Stimulated activated memory B cell treated with anti-CD40 and anti-IgM and Interleukin-4, amounts not matched to agents 10 μg/mL and 1 μg/mL and 100 μg/mL, for 72 hours (primary cell): ENCODE measurements at places on chromosomes 5 and 9.
A peak's percentile ranks its signal among the peaks of the same experiment; 100 is the strongest.

- ATAC-seq: no peak
These were observed 199.0 kb upstream of the MVB12B start for GRCh38 chr9:126127591-126127990.

DNA sequence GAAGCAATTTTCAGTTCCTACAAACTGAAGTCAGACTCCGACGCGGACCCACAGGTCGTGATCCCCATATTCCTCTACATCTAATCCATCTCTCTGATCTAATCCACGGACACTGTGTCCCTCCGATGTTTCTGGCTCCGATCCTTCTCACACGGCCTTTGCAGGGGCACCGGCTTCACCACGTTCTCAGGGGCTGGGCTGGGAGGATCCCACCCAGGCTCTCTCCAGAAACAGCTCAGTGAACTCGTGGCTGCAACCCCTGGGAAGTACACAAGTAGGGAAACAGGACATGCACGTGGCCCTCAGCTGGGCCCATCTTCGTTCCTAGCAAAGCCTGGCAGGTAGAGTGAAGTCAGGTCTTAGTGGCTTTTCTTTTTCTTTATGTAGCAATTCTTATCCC is 49.1 kb upstream of the OLFM1 start:
- ATAC-seq: no peak

DNA sequence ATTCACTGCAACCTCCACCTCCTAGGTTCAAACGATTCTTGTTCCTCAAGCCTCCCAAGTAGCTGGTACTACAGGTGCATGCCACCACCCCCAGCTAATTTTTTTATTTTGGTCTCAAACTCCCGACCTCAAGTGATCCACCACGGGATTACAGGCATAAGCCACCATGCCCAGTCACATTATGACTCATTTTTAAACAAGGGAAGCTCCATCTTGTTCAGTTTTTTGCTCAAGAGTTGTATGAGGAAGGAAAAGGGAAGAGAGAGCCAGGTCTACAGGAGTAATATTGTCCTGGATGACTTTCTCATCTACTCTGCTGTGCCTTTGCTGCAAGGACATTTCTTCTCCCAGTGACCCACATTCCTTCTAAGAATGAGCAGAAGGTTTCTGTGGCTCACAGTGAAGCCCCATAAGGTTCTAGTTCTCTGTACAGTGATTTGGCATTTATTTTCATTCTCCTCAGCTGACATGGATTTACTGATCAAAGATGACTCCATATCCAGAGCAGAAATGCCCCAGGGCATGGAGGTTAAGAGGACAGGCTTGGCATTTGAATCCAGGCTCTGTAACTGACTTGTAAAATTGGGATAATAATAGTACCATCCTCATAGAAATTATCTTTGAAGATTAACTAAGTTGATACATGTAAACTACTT is 153.5 kb downstream of the CDH6 start:
- no peak for ATAC-seq

DNA sequence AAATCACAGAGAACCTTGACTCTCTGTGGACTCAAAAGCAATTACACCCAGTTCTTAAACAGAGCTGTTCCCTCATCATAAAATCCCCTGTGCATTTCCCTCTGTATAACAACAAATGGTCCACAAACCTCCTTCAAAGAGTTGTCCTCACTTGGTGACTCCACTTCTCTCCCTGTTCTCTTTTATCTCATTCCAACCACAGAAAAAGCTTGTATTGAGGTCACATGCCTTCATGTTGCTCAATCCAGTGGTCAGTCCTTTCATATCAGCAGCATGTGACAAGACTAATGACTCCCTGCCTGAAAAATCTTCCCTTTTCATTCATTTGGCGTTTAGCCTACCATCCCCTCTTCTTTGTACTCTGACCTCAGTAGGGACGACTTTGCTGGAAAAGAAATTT is 158.0 kb downstream of the DEPDC1B start:
- ATAC-seq: no peak

DNA sequence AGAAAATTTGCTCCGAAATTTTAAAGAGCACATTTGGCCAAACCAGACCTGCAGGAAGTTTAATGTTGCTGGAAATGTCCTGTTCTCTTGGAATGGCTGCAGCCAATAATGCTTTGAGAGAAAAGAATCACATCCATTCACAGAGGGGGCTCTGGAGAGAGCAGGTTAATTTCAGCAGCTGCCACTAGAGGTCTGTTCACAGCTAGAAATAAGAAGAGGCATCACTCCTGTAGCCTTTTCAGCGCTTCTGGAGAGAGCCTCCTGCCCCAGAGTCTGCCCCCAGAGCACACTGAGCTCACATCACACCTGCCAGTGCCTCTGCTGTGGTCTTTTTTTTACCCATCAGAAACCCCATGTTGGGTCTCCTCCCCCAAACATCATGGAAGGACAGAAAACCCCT is 124.8 kb upstream of the RAD23B start:
- ATAC-seq: peak; percentile 58

DNA sequence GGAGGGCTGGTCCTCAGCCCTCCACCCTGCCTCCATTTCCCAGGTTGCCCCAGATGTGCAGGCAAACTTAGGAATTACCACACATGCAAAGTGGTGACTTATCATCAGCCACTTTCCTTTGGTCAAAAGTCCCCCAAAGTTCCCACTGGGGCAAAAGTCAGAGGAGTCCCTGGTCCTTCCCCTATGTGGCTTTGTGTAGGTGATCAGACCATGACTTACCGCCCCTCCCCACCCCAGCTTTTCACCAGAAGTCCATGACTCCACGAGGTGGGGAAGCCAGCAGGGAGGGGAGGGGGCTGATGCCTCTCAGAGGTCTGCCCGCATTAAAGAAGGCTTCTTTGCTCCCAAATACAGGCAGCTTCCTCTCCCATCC is 5.8 kb downstream of the TRAF1 start:
- peak; percentile 59 for ATAC-seq

DNA sequence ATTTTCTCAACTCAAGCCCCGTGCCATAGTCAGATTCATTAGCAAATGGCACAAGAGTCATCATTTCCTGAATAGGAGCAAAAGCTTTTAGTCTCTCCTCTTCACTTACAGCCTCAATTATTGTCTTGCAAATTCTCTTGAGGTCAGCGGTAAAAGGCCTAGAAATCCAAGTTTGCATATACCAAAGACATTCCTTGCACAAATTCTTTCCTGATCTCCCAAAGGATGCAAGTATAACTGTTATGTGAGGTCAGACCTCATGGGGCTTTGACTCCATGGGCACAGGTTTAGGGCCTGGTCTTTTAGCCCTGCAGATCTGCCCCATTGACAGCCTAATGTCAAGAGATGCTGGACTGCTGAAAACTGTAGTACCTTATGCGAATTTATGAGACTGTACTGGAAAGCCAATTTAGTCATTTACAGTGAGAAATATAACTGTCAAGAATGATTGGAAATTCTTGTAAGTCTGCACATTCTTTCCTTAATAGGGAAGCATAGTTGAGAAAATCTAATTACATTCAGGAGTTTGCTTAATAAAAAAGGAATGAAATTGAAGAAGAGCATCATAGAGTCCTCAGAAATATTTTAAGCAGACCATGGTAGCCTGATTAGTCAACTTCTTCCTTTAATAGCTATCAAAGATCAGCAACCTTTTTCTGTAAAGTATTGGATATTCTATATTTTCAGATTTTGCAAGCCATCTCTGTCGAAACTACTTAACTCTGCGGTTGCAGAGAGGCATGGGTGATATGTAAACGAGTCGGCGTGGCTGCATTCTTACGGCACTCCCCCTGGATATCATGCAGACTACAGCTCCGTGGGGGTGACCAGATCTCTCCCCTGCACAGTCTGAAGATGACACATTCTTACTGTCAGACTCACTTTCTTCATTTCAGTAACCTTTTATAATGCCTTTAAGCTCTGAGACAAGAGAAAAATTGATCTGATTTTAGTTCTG is 45.2 kb downstream of the GCNT4 start:
- no peak for ATAC-seq

DNA sequence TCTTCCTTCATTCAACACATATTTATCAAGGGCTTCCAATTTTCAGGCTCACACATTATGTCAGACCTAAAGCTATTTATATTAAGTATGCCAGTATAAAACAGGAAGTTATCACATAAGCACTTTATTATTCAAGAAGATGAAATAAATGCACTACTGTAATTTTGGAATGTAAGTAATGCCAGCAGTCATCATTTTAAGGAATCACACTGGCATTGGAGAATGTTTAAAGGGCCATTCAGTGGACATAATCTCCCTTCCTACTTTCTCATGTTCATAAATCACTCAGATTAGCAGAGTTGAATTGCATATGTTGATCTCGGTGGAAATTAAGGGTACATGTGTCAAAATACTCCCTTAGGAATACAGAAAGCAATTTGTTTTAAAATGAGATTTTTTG is 164.4 kb downstream of the GIN1 start:
- no peak for ATAC-seq

DNA sequence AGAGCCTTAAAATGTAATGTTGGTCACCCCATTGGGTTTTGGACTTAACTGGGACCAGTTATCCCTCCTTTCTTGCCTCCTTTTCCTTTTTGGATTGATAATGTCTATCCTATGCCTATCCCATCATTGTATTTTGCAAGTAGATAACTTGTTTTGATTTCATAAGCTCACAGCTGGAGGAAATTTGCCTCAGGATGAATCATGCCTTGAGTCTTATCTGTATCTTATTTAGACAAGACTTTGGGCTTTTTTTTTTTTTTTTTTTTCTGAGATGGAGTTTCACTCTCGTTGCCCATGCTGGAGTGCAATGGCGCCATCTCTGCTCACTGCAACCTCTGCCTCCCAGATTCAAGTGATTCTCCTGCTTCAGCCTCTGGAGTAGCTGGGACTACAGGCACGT is 443.3 kb downstream of the DNAH5 start:
- ATAC-seq: no peak

DNA sequence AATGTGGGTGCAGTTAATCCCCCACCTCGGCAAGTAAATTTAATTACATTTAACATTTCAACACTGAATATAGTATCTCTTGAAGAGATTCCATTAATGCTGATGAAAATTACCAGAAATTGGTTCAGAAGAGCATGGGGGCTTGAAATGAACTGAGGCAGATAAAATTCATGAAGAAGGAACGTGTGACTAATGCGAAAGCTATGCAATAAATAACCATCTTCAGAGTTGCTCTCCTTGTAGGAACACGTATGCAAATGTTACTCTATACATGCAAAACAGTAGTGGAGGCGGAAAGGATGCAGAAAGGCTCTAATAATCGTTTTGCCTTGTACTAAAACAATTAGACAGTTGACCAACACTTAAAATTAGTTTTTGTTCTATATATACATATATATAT is 320.2 kb downstream of the CTNND2 start:
- ATAC-seq: no peak

DNA sequence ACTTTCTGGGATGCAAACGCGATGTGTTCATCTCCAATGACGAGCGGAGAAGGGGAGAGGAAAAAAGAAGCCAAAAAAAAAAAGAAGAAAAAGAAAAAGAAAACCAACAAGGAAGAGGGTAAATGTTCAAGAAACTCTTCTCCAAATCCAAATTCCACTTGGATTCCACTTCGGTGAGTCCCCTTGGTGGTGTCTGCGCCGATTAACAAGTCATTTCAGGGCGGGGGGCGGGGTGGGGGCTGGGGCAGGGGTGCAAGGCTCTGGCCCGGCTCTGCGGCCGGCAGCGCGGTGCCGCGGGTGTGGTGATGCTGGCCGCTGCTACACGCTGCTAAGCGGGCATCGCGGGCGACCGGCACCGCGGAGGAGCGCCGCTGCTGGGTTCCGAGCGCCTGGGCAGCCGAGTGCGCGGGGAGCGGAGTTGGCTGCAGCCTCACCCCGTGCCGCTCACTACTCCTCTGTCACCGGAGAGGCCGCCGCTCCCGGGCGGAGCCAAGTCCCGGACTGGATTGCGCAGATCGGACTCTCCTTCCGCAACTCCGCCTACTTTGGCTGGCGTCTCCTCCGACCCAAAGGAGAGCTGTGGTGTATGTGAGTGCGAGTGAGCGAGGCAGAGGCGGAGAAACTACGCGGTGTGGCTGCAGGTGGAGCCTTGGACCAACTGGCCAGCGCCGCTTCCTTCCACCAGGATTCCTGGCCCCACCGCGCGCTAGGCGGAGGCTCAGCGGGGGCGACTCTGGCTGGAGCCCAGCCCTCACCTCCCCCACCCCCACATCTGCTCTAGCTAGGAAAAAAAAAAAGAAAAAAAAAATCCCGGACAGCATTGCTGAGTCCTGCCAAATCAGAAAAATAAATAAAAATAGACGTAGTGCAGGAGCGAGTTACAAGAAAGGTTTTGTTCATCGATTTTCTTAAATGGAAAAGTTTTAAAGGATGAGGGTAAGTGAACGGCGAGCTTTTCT is at the start of gene SEMA6A:
Gene SEMA6A, minus strand, starts transcription at position 457 of the 959 bp plus-strand sequence. CDS start 69,879 bp downstream, outside the sequence.
- ATAC-seq: peak; percentile 73

GRCh38 chr5:156755421-156756087 is 94.5 kb upstream of the PPP1R2B start:
- no peak for ATAC-seq

DNA sequence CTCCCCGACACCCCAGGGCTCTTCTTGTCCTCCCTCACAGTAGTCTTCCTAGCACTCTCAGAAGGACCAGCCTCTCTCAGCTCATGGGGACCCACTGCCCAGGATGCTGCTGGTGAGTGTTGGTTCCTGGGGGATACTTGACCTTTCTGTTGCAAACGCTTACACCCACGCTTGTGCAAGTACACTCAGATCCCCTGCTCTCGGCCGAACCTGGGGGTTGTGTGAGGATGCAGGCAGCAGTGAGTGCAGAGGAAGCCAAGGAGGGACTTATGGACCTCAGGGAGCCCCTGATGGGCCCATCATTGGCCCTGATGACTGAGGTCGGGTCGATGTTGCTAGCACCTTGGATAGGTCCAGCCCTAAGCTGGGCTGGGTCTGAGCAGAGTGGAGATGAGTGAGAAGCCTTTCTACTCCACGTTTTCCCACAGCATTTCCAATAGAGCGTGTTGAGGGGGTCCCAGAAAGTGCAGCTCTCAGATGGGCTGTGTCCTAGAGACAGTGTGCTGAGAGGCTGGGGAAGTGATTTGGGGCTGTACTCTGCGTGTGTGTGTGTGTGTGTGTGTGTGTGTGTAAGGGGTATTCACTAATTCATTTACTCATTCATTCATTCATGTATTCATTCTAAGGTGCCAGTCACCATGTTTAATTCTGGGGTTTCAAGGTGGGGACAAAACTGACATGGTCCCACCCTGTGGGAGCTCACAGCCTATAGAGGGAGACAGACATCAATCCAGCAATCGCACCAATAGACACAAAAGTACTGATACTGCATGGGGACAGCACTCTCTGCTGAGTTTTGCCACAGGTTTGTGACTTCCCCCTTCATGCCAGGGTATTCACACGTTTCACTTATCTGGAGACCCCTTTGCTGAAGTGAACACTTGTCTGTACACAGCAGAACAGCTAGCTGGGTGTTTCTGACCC is 25.2 kb upstream of the PITX1 start:
- no peak for ATAC-seq

DNA sequence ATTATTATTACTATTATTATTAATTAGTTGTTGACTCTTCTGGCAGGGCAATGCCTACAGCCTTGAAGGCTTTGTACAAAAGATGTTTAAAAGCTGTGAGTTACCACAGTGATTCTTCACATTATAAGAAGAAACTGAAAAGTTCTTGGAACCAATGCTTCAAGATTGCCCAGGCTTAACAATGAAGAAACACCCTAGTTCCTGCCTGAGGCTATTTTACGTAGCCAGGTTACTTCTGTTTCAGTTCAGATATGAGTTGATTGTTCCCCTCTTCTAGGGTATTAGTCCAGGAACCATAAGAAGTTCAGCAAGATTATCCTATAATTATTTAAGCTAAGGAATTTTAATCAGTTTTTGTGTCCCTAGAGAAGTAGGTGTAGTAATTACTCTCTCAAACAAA is 154.6 kb upstream of the CDH12 start:
- no peak for ATAC-seq

GRCh38 chr5:65555287-65555686 is 7.7 kb downstream of the CENPK start:
- ATAC-seq: no peak

- no peak for ATAC-seq
These were observed 24.6 kb downstream of the PDZD2 start for GRCh38 chr5:31663519-31663918.

- ATAC-seq: no peak
These were observed 198.1 kb downstream of the CHSY3 start for GRCh38 chr5:130102375-130102774.
